Muscle of leg (tissue), 16 donors: ENCODE measurements at places on chromosomes 4 and X. TPM values are rescaled to one million over a fixed set of nuclear protein-coding genes. Genes with fewer than 3 reads are reported as not detected.

The FAM47A gene
- not detected for total RNA-seq

DNA sequence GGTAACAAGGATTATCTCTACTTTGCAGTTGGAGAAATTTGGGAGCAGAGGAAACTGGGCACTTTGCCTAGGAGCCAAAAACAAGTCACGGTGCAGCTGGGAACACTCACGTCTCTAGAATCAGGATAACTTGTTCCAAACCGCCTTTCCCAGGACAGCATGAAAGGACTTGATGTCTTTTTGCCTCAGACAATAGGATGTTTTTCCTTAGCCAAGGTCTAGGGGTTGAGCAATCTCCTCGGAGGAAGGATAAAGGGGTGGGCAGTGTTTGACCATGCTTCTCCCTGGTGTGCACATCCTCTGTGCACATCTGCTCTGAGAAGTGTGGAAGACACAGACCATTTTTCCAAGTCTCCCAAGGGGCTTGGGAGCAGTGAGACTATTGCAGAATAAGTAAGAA lies 1.7 kb upstream of the SPARCL1 start:
- DNase-seq, result peak; percentile 95
- H3K4me3 ChIP-seq, result peak overlapping the region; percentile 4
- no peaks in the 10 kb centered on the region for H3K36me3 ChIP-seq

DNA sequence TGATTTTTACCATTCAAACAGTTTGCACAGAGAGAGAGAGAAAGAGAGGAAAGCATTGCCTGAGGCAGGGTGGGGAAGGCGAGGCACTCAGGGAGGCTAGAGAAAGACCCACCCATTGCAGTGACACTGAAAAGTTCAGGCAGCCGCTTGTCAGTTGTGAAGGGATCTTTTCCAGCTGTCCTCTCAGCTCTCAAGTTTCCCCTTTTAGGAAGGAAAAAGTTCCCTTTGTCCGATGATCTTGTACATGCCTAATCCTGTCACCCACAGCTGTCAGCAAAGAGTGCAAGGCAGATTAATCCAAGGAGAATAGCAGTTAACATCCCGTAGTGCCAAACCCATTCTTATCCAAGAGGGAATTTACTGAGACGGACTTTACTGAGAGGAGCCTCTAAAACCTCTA lies 255.0 kb downstream of the MAGEB5 start:
- H3K4me3 ChIP-seq, result no peak overlapping the region
- no peaks in the 10 kb centered on the region for H3K27me3 ChIP-seq
- no peaks in the 10 kb centered on the region for H3K4me1 ChIP-seq

GRCh38 chrX:34555481-34555880 lies 101.6 kb downstream of the TMEM47 start:
- no peak overlapping the region for H3K27ac ChIP-seq
- H3K36me3 ChIP-seq, result no peaks in the 10 kb centered on the region
- no peaks in the 10 kb centered on the region for H3K4me1 ChIP-seq
- no peak overlapping the region for H3K4me3 ChIP-seq
- no peaks in the 10 kb centered on the region for H3K27me3 ChIP-seq
- no peak for DNase-seq
